ENCODE measurements at places on chromosomes 13 and 19.

DNA sequence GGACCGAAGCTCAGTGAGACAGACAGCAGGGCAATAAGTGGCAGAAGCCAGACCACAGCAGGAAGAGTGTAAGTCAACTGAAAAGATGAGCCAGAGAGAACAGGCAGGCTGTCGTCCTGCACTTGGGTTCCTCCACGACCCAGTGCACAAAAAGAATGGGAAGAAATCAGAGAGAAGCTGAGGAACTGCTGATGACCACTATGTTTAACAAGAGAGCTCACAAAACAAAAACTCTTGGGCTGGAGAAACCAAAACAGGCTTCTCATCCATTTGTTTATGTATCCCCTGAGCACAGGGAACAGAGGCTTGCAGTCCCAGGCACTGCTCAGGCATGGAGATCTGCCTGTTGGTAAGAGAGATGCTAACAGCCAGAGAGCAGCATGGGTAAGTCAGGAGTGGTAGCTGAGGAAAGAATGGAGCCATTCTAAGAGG, 14.0 kb downstream of the AKAP8L start:
- DNase-seq: no peak

GRCh38 chr13:39777527-39778061, 122.1 kb downstream of the COG6 start:
- DNase-seq: peak; percentile 23

- DNase-seq: no peak
These were observed 29.1 kb downstream of the PEX11G start for GRCh38 chr19:7459773-7460172.

GRCh38 chr13:109381546-109382180, 404.7 kb downstream of the IRS2 start:
- no peak for DNase-seq

- no peak for DNase-seq
These were observed 4.6 kb upstream of the ASPDH start for GRCh38 chr19:50518091-50519005.

GRCh38 chr13:105213512-105213911, 1322.0 kb downstream of the EFNB2 start:
- no peak for DNase-seq

- DNase-seq: no peak
These were observed 1856.1 kb downstream of the OLFM4 start for GRCh38 chr13:54884682-54885081.

- DNase-seq: no peak
These were observed 386 bp downstream of the RRAS start for GRCh38 chr19:49639401-49640112.
